Lower lobe of right lung (tissue), 2 donors: ENCODE measurements at places on chromosomes 12 and 14. TPM values are rescaled to one million over a fixed set of nuclear protein-coding genes. Genes with fewer than 3 reads are reported as not detected.

AVPR1A gene
- total RNA-seq = 2.2 TPM

LALBA gene
- total RNA-seq = not detected

TBC1D30 gene
- total RNA-seq = 11.5 TPM

DNA sequence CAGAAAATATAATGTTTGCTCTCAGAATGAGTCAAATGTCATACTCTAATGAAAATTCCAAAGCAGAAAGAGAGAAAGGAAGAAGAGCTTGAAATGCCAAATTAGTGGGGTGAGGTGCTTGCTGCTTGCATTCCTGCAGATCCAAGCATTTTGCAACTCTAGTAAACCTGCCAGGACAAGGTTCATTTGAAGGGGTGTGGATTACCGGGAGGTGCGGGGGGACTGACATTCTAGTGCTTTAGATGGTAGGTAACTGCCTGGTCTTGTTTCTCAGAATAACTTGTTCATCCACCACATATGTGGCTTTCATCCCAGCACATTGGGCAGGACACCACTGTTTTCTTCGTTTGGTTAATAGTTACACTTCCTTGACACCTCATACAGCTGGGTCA is 144.4 kb downstream of the AKAP6 start:
- no peak overlapping the region for H3K27ac ChIP-seq
- peaks cover 5% of the 10 kb centered on the region for H3K4me1 ChIP-seq
- no peaks in the 10 kb centered on the region for H3K36me3 ChIP-seq
- H3K27me3 ChIP-seq = no peaks in the 10 kb centered on the region
- no peak overlapping the region for H3K4me3 ChIP-seq

DNA sequence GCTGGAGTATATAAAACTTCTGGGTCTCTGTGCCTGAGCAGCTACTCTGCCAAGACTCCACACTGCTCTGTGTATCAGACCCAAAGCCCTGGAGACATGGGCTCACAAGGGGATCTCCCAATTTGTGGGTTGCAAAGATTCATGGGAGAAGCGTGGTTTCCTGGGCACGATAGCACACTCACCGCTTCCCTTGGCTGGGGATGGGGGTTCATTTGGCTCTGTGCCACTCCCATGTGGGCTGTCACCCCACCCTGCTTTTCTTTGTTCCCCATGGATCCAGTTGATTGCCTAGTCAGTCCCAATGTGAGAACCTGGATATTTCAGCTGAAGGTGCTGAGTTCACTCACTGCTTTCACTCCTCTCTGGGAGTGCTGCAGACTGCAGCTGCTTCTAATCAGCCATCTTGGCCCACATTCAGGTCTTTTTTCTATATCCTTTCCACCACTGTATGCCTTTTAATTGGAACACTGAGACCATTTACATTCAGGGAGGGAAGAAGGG is 40.0 kb upstream of the PCNX4 start:
- no peak for DNase-seq
- no peak overlapping the region for H3K27ac ChIP-seq

DNA sequence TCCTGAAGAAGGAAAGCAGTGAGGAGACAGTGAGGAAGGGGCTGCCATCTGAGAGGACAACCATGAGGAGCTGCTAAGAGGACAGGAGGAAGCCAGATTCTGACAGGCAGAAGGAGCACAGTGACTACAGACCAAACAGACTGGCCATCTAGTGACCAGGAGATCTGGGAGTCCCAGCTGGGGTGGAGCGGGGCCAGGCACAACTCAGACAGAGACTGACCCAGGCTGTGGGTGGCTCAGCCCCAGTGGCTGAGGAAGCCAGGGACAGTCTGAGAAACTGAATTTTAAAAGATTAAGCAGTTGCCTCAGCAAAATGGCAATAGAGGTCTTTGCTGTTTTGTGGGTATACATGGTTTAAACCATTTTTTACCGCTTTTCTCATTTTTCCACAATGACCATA is 28.9 kb downstream of the LRRC74A start:
- no peaks in the 10 kb centered on the region for H3K27me3 ChIP-seq
- H3K4me3 ChIP-seq = no peak overlapping the region
- no peaks in the 10 kb centered on the region for H3K36me3 ChIP-seq
- DNase-seq = no peak

DNA sequence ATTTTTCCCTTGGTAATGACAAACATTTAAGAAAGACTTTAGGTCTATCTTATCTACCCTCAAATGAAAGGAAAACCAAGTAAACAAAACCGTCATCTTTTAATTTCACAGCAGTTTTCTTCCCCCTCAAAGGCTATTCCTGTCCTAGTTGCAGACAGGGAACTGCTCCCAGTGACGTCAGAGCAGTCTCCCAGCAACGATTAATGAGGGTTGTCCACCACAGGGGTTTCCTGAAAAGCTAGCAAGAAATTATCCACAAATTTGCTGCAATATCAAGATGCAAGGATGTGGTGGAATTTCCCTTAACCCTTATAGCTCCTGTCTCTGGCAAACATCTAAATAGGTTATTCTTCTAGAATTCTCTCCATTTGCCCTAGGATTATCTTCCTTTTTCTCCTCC is 89.1 kb upstream of the STAC3 start:
- no peaks in the 10 kb centered on the region for H3K27me3 ChIP-seq
- H3K4me3 ChIP-seq = no peak overlapping the region
- H3K36me3 ChIP-seq = peaks cover 5% of the 10 kb centered on the region
- H3K27ac ChIP-seq = no peak overlapping the region
- DNase-seq = peak; percentile 60

GRCh38 chr14:63295231-63295685 is 23.5 kb downstream of the GPHB5 start:
- H3K4me1 ChIP-seq = no peaks in the 10 kb centered on the region
- peak overlapping the region; percentile 8 for H3K4me3 ChIP-seq
- H3K27ac ChIP-seq = peak overlapping the region; percentile 73
- peaks cover 9% of the 10 kb centered on the region for H3K36me3 ChIP-seq
